Renal pelvis (tissue), 12 donors: ENCODE measurements at places on chromosomes 7 and 10. TPM values are rescaled to one million over a fixed set of nuclear protein-coding genes. Genes with fewer than 3 reads are reported as not detected.

Gene DLX6
- not detected for polyA plus RNA-seq

Gene NUTM2E
- 0.81 TPM for polyA plus RNA-seq

Gene CYP3A7
- polyA plus RNA-seq: 0.53 TPM

- DNase-seq: no peak
Measured at GRCh38 chr10:102641402-102641801, 2.9 kb upstream of the TRIM8 start.

GRCh38 chr10:130174328-130174727 lies 38.1 kb downstream of the GLRX3 start:
- DNase-seq: no peak

DNA sequence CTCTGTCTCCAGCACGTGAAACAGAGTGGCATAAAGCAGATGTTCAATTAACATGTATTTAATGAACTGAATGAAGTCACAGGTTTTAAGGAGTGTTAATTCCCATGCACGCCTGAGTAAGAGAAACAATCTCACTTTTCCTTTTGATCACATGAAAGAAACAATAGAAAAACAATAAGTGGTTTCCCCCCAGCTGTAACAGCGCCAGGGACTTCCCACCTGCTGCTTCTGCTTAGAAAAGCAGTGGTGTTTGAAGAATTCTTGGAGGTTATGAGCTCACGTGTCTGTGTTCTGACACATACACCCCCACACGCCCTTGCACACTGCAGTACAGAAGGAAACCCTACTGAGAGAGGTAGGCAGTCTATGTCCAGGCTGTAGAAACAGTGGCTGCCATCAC lies 51.3 kb upstream of the FRMD4A start:
- no peak for DNase-seq

GRCh38 chr10:72834183-72834825 lies 59.2 kb upstream of the OIT3 start:
- DNase-seq: peak; percentile 54

DNA sequence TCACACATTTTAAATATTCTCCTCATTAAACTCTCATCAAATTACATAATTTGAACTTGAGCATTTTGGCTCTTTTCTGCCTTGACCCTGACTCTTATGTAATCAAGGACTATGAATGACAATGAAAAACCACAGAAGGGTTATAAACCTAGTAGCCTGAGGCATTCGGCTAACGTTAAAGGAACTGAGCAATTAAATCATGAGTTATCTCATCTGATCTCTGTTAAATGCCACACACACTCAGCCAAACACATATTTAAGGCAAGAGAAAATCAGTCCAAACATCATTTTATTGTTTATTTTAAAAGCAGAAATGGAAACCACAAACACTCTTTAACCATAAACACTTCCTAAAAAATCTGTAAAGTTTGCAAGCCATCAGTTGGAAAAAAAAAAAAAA lies 204.3 kb downstream of the DGKI start:
- no peak for DNase-seq
